ENCODE measurements at places on chromosomes 6 and 20.

DNA sequence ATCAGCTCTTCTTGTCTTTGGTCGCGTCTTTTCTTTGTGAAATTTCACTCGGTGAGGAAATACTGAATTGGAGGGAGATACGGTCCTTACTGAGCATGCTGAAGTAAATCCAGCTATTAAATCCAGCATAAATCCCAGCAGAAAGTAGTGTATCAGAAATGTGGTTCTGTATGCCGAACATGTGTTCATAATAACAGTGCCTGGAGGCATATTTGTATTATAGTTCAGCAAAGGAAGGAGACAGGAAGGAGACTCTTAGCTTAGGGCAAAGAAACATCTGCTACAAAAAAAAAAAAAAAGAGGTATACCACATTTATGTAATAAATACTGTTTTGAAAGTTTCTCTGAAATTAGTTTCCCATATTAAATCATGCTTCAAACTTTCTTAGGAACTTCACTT is 211.8 kb downstream of the PLCB4 start:
- peak; percentile 32 for DNase-seq

DNA sequence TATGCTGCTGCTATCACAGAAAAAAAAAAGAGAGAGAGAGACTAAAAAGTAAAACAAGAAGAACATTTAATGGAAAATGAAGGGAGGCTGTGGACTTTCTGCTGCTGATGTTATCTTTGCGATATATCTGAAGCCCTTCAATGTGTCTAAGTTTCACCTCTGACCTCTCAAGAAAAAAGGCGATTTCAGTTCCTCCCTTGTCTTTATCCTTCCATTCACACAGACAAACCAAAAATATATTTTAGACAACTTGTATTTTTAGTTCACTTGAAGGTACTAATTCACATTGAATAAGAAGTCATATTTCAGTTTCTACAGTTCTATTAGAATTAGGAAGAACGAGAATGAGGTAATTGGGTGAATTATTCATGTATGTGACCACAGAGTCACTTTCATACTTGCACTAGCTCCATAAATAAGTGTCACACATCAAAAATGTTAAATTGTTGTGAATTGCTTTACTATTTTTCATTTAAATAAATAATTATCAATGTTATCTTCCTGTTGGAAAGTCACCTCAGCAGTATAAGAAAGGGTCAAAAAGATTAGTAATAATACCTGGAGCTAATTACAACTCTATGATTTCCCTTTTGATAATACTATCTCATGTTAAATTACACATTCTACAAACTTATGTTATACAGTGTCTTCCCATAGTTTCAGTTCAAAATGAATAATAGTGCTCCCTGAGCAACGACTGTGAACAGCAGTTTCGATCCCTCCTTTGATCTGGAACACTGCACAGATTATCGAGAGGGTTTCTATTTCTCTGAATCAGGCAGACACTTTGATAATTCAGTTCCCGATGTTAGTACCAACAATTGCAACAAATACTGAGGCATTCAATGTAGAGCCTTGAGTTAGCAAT is 85.2 kb upstream of the PLCB4 start:
- no peak for DNase-seq

DNA sequence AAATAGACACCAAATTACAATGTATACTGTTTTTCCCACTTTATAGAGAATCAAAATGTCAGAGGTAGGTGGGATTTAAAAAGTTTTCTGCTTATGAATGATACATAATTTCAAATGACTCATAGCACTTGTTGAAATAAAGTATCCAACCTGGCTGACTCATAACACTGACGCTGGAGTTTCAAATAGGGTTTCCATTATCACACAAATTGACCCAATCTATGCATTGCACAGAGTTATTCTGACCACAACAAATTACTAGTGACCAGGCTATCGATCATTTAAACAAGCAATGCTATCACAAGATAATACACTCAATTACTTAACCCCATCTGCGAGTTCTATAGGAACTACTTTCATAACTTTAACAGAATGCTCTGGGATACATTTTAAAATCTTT is 31.9 kb upstream of the PRELID3B start:
- DNase-seq, result no peak

DNA sequence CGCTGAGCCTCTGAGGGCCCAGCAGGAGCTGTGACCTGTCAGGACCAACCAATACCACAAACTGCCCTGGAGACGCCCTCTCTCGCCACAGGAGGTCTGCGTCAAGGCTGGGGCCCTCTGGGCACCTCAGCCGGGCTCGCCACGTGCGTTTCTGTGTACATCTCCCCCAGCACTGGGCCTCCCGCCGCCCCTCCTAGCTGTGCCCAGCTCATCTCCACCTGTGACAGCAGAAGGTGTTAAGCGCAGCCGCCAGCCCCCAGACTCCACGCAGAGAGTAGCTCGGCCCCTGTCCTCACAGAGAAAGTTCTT is 91.4 kb downstream of the TAF4 start:
- DNase-seq, result no peak

GRCh38 chr6:72784071-72784470 is 162.2 kb downstream of the KCNQ5 start:
- DNase-seq, result peak; percentile 55

- DNase-seq, result no peak
These were observed 11.1 kb downstream of the MAP1LC3A start for GRCh38 chr20:34569598-34569997.

GRCh38 chr6:169168706-169169105 is 84.9 kb downstream of the THBS2 start:
- DNase-seq, result no peak

DNA sequence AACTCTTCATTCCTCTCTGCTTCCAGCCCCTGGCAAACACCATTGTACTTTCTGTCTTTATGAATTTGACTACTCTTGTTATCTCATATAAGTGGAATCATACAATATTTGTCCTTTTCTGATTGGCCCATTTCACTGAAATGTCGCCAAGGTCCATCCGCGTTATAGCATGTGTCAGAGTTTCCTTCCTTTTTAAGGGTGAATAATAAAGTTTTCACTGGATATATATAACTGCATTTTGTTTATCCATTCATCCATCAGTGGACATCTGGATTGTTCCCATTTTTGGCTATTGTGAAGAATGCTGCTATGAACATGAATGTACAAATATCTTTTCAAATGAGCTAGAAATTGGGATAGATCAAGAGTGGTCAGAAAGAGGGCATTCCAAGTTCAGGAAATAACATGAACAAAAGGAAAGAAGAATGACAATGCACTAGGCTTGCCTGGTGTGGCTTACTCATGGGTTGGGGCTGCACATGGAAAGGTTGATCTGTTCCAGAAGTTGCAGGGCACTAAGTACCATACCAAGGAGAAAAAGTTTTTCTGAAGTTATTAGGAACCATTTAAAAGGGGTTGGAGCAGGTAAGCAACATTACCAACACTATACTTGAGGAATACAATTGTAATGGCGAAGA is 10.0 kb upstream of the L3MBTL3 start:
- no peak for DNase-seq

DNA sequence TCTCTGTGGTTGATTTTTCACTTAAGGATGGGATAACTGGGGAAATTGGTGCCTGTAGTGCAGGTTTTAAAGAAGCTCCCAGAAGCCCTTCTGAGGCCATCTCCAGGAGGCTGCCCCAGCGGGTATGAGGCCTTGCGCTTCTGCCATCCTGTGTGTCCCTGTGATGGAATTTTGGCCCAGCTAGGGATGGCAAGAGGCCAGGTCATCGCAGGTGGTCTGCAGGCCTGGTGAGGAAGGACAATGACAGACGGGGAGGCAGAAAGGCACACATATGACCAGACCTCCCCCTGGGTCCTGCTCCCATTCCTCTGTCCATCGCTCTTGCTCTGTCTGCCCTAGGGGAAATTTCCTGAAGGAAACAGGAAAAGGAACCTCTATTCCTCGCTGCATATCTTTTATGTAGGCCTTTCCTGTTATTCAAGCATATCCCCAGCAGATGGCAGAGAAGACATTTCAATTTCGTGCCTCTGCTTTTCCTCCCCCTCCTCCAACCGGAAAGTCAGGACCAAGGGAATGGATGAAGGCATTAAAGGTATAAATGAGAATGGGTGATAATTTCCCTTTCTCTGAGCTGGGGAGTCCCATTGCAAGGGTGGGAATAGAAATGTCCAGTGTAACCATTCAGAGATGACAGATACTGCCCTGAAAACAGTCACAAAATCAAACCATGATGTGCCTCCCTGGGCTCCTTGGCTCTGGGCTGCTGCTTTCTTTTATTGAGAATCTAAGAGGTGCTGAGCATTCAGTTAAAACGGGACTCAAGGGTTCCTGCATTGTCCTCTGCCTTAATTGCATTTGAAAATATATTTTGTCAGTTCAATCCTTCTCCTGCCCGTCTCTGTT is 17.6 kb upstream of the HLA-F start:
- DNase-seq, result peak; percentile 51

GRCh38 chr6:127100510-127101140 is 17.8 kb upstream of the RSPO3 start:
- DNase-seq, result peak; percentile 35

GRCh38 chr6:135030056-135030473 is 24.6 kb downstream of the HBS1L start:
- DNase-seq, result no peak

- no peak for DNase-seq
These were observed 605.7 kb upstream of the GJE1 start for GRCh38 chr6:141526985-141527384.

DNA sequence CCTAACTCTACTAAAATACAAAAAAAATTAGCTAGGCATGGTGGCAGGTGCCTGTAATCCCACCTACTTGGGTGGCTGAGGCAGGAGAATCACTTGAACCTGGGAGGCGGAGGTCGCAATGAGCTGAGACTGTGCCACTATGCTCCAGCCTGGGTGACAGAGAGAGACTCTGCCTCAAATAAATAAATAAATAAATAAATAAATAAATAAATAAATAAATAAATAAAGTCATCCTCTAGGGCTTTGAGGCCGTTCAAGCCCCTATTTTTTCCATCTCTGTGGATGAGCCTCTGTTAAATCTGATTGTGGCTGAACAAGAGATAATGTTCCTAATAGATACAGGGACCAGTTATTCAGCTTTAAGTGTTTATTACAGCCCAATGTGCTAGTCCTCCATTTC is 31.8 kb upstream of the FAM110A start:
- DNase-seq, result no peak

DNA sequence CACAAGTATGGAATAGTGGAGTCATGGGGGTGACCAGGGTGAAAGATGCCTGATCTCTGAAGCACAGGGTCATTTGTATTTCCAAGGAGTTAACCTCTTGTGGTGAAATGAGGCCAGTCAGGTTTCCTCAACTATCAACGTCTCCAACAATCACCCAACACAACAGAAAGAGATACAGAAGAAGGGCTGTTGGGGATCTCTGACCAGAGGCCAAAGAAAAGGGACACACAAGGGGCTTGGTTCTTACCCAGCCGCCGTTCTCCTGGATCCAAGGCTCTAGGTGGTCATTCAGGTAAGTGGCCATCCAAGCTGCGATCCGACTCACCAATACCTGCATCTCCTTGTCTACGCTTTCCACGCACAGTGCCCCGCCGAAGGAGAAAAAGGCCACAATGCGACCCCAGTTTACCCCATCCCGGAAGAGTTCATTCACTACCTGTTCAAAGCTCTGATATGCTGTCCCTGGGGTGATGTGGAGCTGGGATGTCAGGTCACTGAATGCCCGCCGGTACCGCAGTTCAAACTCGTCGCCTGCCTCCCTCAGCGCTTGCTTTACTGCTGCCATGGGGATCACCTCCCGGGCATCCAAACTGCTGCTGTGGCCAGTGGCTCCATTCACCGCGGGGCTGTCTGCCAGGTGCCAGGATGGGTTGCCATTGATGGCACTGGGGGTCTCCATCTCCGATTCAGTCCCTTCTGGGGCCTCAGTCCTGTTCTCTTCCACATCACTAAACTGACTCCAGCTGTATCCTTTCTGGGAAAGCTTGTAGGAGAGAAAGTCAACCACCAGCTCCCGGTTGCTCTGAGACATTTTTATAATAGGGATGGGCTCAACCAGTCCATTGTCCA is 1.0 kb downstream of the BCL2L1 start:
- no peak for DNase-seq

GRCh38 chr20:45835825-45836224 is 2.2 kb downstream of the SNX21 start:
- DNase-seq, result peak; percentile 49

DNA sequence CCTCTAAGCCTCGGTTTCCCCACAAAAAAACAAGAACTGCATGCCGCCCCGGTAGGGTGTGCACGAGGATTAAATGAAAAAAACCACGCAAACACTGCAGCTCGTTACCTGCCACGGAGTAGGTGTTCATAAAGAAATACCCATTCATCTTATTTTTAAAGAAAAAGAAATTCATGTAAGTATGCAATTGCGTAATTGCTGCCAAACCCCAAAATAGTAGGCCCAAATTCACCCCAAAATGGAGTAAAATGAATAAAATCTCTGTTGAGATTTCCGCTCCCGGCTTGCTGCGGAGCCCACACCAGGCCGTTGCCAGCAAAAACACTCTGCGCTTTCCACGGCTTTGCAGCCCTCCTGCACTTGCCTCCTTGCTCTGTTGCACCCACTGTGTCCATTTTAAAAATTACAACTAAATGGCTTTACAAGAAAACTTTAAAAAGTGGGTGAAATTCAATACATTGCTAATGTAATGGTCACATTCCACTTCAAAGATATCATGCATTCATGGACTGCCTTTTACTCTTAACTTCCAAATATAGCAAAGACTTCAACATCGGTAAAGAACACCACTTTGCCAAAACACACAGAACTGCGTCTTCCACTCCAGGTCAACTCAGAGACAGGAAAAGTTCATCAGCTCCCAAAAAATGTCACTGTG is 125.0 kb downstream of the ZMYND8 start:
- DNase-seq, result peak; percentile 94

GRCh38 chr6:25498505-25498904 is 153.5 kb upstream of the SCGN start:
- DNase-seq, result no peak

GRCh38 chr6:157728183-157728881 is 94.7 kb upstream of the SNX9 start:
- DNase-seq, result no peak

DNA sequence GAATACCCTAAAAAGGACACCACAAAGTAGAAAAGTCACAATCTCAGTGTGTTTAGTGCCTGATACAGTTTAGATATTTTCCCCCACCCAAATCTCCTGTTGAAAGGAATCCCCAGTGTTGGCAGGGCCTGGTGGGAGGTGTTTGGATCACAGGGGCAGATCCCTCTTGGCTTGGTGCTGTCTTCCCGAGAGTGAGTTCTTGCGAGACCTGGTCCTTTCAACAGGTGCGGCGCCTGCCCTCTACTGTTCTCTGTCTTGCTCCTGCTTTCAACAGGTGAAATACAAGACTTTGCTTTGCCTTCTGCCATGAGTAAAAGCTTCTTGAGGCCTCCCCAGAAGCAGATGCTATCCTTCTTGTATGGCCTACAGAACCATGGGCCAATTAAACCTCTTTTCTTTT is 534.3 kb upstream of the NRSN1 start:
- no peak for DNase-seq

GRCh38 chr6:105272786-105273185 is 93.0 kb upstream of the POPDC3 start:
- DNase-seq, result no peak

DNA sequence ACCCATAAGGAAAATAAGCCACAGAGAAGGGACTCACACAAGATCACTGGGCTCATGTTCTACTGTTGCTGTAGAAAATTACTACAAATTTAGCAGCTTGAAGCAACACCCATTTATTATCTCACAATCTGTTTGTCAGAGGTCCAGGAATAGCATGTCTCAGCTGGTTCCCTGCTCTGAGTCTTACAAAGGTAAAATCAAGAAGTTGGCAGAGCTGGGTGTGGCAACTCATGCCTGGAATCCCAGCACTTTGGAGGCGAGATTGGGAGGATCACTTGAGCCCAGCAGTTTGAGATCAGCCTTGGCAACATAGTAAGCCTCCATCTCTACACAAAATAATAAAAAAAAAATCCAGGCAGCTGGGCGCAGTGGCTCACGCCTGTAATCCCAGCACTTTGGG is 28.5 kb upstream of the ZNF831 start:
- DNase-seq, result no peak

GRCh38 chr20:57656821-57657534 is 36.8 kb upstream of the ZBP1 start:
- no peak for DNase-seq

Data from fibroblast of skin of scalp (primary cell).